ENCODE measurements at places on chromosomes 12 and 14.

- no peak for DNase-seq
These were observed 35.2 kb downstream of the RILPL1 start for GRCh38 chr12:123498126-123498825.

- no peak for DNase-seq
These were observed 34.4 kb upstream of the PSMA6 start for GRCh38 chr14:35257809-35258208.

- no peak for DNase-seq
These were observed 106.0 kb downstream of the HMGA2 start for GRCh38 chr12:65930114-65930828.

GRCh38 chr12:122079532-122080081 is 1.1 kb downstream of the MLXIP start:
- DNase-seq, result no peak

DNA sequence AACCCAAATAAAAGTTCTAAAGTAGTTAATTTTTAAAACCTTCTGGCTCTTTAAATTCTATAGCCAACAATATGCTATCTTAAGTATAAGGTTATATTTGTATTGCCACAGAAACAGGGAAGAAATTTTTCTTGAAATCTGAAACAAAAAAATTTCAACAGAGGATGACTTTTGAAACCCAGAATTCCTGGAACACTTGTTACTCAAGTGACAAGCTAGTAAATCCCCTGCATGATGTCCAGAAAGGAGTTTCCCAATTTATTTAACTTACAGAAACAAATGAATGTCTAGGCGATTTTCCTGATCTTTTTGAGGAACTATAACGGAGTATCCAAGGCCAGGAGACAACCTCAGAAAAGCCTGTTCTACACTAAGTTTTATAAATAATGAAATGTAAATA is 69.6 kb downstream of the SLC41A2 start:
- DNase-seq, result no peak

DNA sequence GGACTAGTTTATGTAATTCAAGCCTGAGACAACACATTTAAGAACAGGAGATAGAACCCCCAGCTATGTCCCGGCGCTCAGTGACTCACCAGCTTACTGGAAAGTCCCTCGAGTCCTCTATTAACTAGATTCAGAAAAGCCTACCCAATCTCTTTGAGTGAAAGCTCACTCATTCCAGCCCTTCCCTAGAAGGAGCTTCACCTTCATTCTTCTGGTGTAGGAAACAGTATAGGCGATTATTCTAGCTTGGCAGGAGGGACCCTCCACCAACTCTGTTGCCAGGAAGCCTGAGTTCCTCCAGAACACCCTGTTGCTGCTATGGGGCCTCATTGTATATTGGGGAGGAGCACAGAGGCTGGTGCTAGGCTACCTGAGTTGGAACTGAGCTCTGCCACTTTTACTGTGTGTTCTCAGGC is 57.2 kb upstream of the AEBP2 start:
- no peak for DNase-seq

DNA sequence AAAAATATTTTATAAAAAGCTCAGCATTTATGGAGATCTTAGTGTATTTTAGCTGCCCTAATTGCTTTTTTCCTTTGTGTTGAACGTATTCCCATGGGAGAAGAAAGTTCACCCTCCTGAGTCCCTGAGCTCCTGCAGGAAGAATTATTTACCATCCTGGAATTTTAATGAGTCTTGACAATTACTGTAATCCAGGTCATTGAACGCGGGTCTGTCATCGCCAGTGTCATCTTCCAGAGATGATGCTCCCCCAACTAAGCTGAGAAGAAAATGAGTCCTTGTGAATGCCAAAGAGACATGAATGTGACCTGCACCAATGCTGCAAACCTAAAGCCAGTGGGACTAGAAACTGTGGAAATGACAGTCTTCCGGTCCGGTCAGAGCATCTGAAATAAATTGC is 129.5 kb downstream of the FBXL14 start:
- no peak for DNase-seq

DNA sequence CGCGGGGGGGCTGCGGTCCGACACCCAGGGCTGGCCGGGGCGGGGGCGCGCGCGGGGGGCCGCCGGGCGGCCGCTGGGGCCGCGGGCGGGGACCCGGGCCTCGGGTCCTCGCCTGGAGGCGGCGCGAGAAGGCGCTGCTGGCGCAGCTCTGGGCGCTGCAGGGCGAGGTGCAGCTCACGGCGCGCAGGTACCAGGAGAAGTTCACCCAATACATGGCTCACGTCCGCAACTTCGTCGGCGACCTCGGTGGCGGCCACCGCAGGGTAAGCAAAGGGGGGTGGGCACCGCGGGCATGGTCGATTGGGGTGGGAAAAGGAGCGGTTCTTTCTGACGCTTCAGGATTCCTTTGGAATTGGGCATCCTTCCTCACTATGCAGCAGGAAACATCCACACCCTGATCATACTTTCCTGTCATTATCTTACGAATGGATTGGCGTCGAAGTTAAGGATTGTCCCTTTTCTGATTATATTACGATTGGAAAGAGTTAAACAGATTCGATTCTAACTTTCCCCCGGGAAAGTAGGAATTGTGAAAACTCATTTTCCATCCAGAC is 798 bp downstream of the PDZRN4 start:
- DNase-seq, result no peak

DNA sequence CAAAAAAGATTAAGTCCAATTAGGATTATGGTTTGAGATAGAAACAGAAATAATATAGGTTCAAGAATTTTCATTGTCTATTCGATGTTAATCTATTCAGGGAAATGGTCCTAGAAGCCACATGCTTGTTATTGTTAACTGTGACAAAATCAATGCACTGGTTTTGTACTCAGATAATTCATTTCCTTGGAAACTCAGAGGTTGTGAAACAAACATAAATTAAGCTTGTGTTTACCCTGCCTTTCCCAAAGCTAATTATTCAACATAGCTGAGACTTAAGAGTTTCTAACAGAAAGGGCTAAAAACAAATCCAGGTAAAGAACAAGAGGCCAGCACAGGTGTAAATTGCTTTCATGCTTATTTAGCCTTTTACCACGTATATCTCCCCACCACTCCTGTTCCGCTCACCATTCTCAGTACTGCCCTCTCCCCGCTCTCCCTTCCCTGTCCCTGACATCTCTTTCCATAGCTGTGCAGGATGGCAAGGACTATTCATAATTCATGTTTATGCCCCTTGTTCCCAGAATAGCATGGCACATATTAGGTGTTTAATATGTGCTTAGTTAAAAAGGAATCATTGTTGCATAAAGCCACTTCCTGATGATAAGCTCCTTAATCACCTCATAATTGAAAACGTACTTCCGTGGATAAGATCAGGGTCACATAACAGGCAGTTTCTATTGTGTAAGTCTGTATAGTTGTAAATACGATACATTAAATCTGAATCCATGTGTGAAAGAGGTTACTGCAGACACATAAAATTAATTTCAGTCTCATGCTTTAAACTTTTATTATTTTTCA is 131.8 kb upstream of the USP15 start:
- no peak for DNase-seq

GRCh38 chr12:52006726-52007157 is at the start of gene TAMALIN:
Gene TAMALIN (plus strand): TSS chr12:52006946. CDS start chr12:52007020, 74 bp downstream.
- no peak for DNase-seq

GRCh38 chr14:77869340-77869739 is 69.4 kb downstream of the ADCK1 start:
- no peak for DNase-seq

DNA sequence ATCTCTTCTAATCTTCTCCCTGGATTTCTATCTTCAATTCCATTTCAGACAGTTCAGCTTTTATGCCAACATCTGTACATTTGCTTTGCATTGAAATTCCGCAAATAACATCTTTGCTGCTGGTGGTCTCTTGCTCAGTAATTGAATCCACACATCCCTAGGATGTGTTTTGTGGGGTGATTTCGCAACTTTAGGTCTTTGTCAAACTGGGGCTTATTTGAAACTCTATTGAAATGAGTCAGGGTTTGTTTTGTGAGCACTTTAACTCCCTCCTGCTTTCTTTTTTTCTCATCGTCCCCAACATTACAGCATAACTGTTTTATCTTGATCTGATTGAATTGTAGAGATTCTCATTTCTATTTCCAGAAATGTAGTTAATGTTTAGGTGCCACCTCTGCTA is 404.3 kb downstream of the NPAS3 start:
- DNase-seq, result no peak

GRCh38 chr14:96592591-96593386 is 90.6 kb downstream of the PAPOLA start:
- DNase-seq, result no peak

DNA sequence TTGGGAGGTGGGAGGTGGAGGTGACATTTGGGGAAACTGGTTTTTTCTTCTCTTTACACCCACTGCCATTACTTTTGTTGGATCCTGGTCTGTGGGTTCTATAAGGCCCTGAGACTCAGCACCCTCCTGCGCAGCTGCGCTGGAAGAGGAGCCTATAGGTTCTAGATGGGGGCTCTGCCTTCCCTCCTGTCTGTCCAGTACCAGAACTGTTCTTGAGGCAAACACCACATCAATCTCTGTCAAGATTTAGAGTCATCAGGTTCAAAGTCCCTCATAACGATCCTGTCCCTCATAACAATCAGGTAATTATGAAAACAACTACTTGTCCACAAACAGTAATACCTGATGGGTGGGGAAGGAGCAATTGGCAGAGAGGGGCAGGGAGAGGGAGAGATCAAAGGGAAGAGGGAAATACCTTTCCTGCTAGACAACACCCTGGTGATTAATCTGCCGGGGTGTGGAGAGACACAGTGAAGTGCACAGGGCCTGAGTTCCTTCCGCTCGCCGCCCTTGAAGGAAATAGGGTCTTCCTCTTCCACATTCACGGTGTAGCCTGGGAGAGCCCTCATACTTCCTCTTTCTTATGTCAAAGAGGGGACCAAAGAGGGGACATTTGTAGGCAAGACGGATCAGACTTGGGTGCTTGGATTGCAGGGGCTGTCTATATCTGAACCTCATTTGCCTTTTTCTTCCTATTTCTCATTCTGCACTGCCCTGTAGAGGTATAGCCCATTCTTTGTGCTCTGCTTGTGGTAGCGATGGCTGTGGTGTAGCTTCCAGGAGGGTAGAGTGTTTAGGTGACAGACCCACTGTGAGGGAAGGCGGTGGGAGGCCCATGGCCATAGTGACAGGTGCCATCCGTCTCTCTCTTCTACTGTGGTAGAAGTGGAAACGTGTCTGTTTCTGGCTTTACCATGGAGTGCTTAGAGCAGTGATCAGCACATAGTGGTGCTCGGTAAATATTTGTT is 12.6 kb downstream of the GPRC5A start:
- DNase-seq, result no peak

DNA sequence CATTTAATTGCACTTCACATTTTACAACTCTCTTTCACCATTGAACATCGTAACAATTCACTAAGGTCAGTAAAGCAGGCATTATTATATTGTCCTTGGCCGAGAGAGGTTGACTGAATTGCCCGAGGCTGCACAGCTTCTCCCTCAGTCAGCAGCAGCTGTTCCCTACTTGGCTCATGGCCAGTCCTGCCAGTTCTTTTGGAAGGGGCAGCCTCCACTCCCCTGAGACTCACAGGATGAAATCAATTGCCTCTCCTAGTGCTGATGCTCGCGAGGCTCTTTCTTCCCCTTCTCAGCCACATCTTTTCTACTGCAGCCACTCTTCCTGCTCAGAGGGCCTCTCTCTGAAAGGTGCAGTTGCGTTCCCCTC is 79.9 kb upstream of the KCNA1 start:
- no peak for DNase-seq

GRCh38 chr12:83805873-83806272 is 1106.7 kb downstream of the SLC6A15 start:
- DNase-seq, result no peak

DNA sequence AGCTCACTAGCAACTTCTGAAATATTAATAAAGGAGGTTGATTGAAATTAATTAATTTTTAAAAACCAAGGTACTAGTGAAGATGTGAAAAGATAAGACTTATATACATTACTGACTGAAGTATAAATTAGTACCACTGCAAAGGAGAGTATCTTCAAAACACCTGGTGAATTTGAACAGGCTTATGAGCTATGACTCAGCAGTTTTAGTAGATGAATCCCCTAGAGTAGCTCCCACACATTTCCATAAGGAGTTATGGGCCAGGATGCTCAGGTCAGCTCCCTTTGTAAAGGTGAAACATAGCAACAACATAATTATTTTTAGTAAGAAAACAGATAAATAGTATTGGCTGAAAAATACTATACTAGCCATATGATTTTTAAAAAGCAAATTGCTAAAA is 218.6 kb downstream of the SYT1 start:
- no peak for DNase-seq

DNA sequence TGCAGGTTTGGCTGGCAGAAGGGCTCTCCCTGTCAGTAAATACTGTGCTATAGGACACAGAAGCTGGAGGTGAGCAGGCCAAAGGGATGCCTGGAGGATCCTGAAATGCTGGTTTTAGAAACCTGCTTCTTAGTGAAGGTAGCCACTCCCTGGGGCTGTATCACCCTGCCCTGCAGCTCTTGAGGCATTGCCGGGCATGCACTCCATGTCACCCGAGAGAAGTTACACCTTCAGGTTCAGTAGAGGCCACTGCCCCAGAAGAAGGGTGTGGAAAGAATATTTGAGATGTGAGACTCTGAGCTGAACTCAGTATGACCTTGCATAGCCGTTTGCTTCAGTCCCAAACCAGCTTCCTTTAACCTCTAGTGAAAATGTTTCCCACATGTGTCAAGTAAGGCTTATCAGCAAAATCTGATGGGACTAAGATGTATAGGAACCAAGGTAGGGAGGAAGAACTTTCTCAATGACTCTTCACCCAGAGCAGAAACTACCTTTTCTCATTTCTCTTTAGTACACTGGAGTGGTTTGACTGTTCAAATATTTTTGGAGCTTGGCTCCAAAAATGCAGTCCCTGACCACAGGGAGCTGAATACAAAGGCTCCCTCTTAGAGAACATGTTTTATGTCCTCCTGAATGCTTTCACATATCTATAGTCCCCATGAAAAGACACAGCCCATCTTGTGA is 164.5 kb upstream of the DYRK2 start:
- peak; percentile 70 for DNase-seq

DNA sequence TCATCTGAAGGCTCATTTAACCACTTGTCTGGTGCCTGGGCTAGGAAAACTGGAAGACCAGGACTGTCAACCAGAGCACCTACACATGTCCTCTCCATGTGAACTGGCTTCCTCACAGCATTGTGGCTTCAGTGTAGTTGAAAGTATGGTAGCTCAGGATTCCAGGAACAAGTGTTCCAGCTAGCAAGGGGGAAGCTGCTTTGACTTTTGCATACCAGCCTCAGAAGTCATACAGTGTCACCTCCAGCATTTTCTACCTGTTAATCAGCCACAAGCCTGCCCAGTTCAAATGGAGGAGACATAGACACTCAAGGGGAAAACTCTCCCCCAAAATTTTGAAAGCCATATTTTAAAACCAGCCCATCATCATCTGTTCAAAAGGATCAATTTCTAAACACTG is 212.8 kb upstream of the CAND1 start:
- no peak for DNase-seq

- DNase-seq, result no peak
These were observed 135.3 kb downstream of the PRKCH start for GRCh38 chr14:61456720-61457119.

DNA sequence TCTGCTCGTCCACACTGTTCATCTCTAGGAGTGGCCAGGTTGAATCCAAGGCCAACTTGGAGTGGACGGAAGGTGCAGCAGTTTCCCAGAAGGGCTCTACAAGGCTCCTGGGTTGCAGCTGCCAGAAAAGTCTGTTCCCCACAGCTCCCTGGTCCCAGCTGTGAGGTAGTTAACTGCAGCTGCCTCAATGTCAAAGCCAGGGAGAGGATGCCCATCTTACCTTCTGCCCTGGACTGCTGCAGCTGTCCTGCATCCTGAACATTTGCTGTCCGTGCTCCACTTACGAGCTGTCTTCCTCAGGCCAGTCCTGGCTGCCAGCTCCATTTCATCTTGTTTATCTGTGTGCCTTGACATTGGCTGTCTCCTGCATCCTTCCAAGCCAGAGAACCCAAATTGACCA is 227.3 kb downstream of the SLC41A2 start:
- DNase-seq, result no peak
